ENCODE measurements at places on chromosomes 6 and 20. TPM values are rescaled to one million over a fixed set of nuclear protein-coding genes. Genes with fewer than 3 reads are reported as not detected.

CD109 gene
- total RNA-seq: 3.2 TPM

ARMH2 gene
- not detected for total RNA-seq

GFRAL gene
- not detected for total RNA-seq

ARHGAP40 gene
- total RNA-seq: not detected

NOX3 gene
- not detected for total RNA-seq

RBM24 gene
- 5.0 TPM for total RNA-seq

Measured in Peyer's patch (tissue), 4 donors.